ENCODE measurements at places on chromosomes 1 and 21.
A peak's percentile ranks its signal among the peaks of the same experiment; 100 is the strongest.

GRCh38 chr21:37416914-37417313, 50.3 kb downstream of the DYRK1A start:
- H3K27me3 ChIP-seq, result no peaks in the 10 kb centered on the region
- H3K27ac ChIP-seq, result no peak overlapping the region
- H3K4me3 ChIP-seq, result no peak overlapping the region
- no peak for DNase-seq
- H3K36me3 ChIP-seq, result peaks cover 16% of the 10 kb centered on the region

DNA sequence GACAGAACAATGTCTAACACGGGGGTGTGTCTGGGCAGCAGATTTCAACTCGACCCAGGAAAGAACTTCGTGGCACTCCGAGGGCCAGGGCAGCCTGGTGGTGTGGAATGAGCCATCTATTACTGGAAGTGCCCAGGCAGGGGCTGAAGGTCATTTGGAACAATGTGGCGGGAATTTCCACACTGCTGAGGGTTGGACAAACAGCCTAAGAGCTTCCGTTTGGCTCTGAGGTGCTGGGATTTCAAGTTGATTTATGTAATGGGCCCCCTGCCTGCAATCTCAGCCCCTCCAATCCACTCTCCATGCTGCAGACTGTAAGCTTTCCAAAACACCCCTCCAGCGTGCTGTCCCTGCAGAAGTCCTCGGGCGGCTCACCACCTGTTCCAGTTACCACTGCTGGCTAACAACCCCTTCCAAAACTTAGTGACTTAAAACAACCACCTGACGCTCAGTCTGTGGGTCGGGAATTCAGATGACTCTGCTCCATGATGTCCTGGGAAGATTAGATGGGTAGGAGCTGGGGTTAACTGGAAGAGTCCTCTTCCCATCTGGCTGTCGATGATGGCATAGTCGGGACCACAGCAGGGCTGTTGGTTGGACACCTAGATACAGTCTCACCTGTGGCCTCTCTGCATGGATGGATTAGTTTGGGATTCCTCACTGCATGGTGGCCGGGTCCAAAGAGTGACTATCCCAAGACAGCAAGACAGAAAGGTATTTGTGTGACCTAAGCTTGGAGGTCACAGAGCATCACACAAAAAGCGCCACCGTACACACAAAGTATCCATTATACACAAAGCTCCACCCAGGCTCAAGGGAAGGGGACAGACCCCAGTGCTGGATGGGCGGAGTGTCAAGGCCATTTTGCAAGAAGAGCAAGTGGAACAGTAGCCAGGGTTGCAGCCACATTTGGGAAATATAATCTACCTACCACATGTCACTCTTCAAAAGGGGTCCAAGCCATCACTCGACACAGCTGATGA, 89.7 kb upstream of the IFFO2 start:
- H3K4me1 ChIP-seq, result no peaks in the 10 kb centered on the region
- no peak overlapping the region for H3K4me3 ChIP-seq
- no peaks in the 10 kb centered on the region for H3K27me3 ChIP-seq
- DNase-seq, result no peak
- H3K36me3 ChIP-seq, result no peaks in the 10 kb centered on the region

DNA sequence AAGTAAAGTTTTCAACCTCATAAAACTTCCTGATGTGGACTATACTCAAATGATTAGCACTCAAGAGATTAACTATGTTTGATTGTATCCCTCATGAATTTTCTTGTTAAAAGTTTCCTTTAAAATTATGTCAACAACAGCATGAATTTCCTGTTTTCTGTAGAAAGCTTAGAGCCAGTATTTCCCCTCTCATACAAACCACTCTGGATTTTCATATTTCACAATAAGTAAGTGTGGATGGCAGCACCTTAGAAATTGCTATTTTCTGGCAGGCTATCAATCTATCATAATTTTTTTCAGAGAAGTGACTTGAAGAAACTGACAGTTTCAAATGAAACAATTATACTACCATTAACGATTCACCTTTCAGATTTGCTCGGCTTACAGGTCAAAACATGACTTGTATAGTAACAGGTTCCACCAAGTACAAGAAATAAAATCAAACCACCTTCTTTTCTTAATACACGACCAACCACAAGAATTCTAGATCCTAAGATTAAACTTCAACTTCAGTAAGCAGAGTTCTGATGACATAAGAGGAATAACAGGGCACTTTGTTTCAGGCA, 20.8 kb downstream of the ELK4 start:
- H3K27ac ChIP-seq, result peak overlapping the region; percentile 7
- H3K27me3 ChIP-seq, result no peaks in the 10 kb centered on the region
- DNase-seq, result no peak
- peaks cover 8% of the 10 kb centered on the region for H3K4me1 ChIP-seq

- H3K4me1 ChIP-seq, result no peaks in the 10 kb centered on the region
- DNase-seq, result no peak
- H3K27me3 ChIP-seq, result no peaks in the 10 kb centered on the region
- H3K27ac ChIP-seq, result no peak overlapping the region
- peaks cover 14% of the 10 kb centered on the region for H3K36me3 ChIP-seq
Observed at GRCh38 chr1:243501002-243501401, 245.2 kb downstream of the SDCCAG8 start.

DNA sequence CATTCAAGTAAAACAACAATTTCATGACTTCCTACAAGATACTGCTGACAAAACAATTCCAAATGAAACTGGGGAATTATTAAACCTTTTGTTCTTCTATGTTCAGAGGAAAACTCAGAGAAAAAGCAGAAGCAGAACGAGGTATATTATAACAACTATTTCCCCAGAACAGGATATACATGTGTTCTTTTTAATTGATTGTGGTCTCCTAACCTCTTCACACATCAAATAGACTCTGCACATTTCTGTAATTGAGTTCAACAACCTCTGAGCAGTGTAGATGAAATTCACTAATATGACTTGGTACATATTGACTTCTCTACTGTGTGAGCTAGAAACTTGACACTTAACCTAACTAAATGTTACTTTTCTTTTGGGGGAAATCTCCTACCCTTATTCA, 584.2 kb downstream of the NEGR1 start:
- no peaks in the 10 kb centered on the region for H3K4me1 ChIP-seq
- no peak overlapping the region for H3K4me3 ChIP-seq
- DNase-seq, result no peak
- H3K36me3 ChIP-seq, result no peaks in the 10 kb centered on the region
- no peaks in the 10 kb centered on the region for H3K27me3 ChIP-seq

GRCh38 chr21:31041295-31042079, 3.2 kb upstream of the KRTAP19-8 start:
- H3K27me3 ChIP-seq, result no peaks in the 10 kb centered on the region
- no peak for DNase-seq
- H3K36me3 ChIP-seq, result no peaks in the 10 kb centered on the region
- H3K4me3 ChIP-seq, result no peak overlapping the region
- H3K4me1 ChIP-seq, result no peaks in the 10 kb centered on the region
- H3K27ac ChIP-seq, result no peak overlapping the region

DNA sequence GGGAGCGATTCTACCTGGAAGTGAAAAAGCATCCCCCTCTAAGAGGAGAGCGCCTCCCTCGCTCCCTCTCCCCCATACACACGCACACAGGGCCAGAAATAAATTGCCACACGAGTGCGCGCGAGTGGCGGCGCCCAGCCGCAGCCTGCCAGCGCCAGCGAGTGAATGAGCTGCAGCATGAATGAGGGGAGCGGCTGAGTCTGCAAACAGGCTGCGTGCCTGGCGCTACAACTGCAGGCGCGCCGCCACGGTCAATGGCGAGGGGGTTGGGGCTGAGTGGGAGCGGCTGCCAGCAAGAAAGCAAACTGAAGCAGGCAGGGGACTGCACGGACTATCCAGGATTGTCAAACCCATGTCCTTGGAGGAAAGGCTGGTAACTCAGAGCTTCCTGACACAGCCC, 2.2 kb downstream of the CAMK1G start:
- no peaks in the 10 kb centered on the region for H3K4me1 ChIP-seq
- H3K4me3 ChIP-seq, result no peak overlapping the region
- H3K36me3 ChIP-seq, result no peaks in the 10 kb centered on the region
- H3K27ac ChIP-seq, result no peak overlapping the region

GRCh38 chr1:200022239-200022804, 5.2 kb upstream of the NR5A2 start:
- no peaks in the 10 kb centered on the region for H3K4me1 ChIP-seq
- H3K27ac ChIP-seq, result no peak overlapping the region
- no peak for DNase-seq
- no peaks in the 10 kb centered on the region for H3K36me3 ChIP-seq
- H3K27me3 ChIP-seq, result no peaks in the 10 kb centered on the region

GRCh38 chr21:45970674-45971615, 10.6 kb upstream of the COL6A1 start:
- no peak overlapping the region for H3K4me3 ChIP-seq
- no peak overlapping the region for H3K27ac ChIP-seq

GRCh38 chr1:185568155-185569123, 165.8 kb upstream of the HMCN1 start:
- H3K36me3 ChIP-seq, result no peaks in the 10 kb centered on the region
- H3K27me3 ChIP-seq, result no peaks in the 10 kb centered on the region
- H3K4me3 ChIP-seq, result no peak overlapping the region

GRCh38 chr1:209038316-209038715, 545.2 kb upstream of the CAMK1G start:
- peaks cover 14% of the 10 kb centered on the region for H3K4me1 ChIP-seq
- peak overlapping the region; percentile 86 for H3K27ac ChIP-seq
- H3K36me3 ChIP-seq, result no peaks in the 10 kb centered on the region

GRCh38 chr1:226111098-226111882, 48.8 kb downstream of the H3-3A start:
- no peaks in the 10 kb centered on the region for H3K36me3 ChIP-seq
- H3K4me1 ChIP-seq, result no peaks in the 10 kb centered on the region
- H3K4me3 ChIP-seq, result peak overlapping the region; percentile 50

- H3K4me3 ChIP-seq, result no peak overlapping the region
- H3K36me3 ChIP-seq, result no peaks in the 10 kb centered on the region
- H3K27ac ChIP-seq, result no peak overlapping the region
- H3K4me1 ChIP-seq, result no peaks in the 10 kb centered on the region
- no peak for DNase-seq
- H3K27me3 ChIP-seq, result no peaks in the 10 kb centered on the region
Observed at GRCh38 chr1:206575165-206575893, 36.9 kb downstream of the EIF2D start.

- no peaks in the 10 kb centered on the region for H3K27me3 ChIP-seq
- no peak for DNase-seq
- no peaks in the 10 kb centered on the region for H3K36me3 ChIP-seq
- peaks cover 4% of the 10 kb centered on the region for H3K4me1 ChIP-seq
- no peak overlapping the region for H3K4me3 ChIP-seq
Observed at GRCh38 chr1:33186936-33187335, 5.1 kb upstream of the TRIM62 start.

GRCh38 chr1:236812334-236813030, 17.4 kb downstream of the MTR start:
- no peaks in the 10 kb centered on the region for H3K4me1 ChIP-seq
- DNase-seq, result no peak
- peaks cover 70% of the 10 kb centered on the region for H3K36me3 ChIP-seq
- H3K4me3 ChIP-seq, result no peak overlapping the region

DNA sequence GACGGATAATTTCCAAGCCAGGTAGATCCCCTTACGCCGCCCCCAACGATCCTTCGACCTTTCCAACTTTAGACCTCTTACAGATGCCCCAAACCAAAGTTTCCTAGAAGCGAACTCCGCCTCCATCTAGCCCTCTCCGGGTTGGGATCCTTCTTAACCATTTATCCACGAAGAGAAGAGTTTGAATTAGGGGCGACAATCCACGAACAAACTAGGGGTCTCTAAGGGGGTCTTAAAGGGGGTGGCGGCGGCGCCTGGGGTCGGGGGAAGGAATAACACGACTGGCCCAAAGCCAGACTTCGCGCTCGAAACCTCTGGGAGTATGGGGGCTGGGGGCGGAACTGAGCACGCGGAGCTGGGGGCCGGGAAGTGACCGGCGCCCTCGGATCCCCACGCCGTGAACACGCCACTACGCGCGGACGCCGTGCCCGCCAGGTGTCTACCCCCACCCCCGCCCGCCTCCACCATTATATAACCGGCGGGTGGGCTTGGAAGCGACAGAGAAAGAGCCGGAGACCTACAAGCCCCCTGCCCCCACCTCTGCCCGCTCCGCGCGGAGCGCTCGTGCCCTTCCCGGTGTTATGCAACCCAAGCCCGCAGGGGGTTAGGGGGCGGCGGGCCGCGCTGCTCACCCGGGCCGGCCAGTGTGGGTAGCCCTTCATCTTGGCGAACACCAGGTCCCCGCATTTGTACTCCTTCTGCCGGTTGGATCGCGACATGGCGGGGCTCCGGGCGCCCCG, 594 bp downstream of the HDGF start:
- peak overlapping the region; percentile 67 for H3K4me3 ChIP-seq
- peaks cover 33% of the 10 kb centered on the region for H3K4me1 ChIP-seq
- no peaks in the 10 kb centered on the region for H3K27me3 ChIP-seq
- peak overlapping the region; percentile 98 for H3K27ac ChIP-seq
- peaks cover 24% of the 10 kb centered on the region for H3K36me3 ChIP-seq
- no peak for DNase-seq

DNA sequence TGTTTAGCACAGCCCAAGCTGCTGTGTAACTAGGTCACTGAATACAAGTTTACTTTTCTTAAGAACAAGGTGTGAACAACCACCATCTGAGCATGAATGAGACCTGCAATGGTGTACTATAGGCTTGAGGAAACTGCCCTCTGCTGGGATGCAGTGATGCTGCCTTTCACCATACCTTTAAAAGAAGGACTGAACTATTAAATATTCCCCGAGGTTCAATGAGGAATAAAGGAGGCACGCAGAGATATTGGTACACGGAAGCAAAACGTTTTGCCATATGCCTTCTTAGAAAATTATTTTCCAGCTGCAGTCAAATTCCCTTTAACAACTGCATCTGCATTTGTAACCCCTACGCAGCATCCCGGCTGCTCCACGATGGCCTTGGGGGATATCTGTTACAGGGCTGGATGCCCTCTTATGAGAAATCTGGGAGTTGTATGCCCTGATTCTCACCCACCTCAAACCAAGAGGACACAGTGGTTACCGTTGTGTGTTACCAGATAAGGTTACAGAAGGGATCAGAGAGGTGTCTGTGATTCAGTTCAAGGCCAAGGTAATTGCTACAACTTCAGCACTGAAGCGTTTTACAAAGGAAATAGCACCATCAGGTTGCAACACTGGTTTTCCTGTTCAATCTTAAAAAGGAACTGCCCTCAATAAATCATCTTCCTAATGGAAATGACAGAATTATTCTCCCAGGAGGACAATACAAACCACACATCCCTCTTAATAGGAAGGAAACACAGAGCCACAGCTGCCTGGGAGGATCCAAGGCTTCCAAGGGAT, 470.5 kb downstream of the LTN1 start:
- peaks cover 17% of the 10 kb centered on the region for H3K4me1 ChIP-seq
- H3K36me3 ChIP-seq, result no peaks in the 10 kb centered on the region
- H3K27me3 ChIP-seq, result no peaks in the 10 kb centered on the region
- H3K27ac ChIP-seq, result peak overlapping the region; percentile 44
- H3K4me3 ChIP-seq, result no peak overlapping the region

GRCh38 chr1:21705303-21705980, 36.3 kb upstream of the RAP1GAP start:
- no peak overlapping the region for H3K4me3 ChIP-seq
- no peaks in the 10 kb centered on the region for H3K27me3 ChIP-seq
- no peaks in the 10 kb centered on the region for H3K4me1 ChIP-seq
- no peak for DNase-seq
- no peak overlapping the region for H3K27ac ChIP-seq
- H3K36me3 ChIP-seq, result peaks cover 91% of the 10 kb centered on the region

GRCh38 chr1:219990782-219991510, 55.4 kb downstream of the EPRS1 start:
- H3K36me3 ChIP-seq, result peaks cover 33% of the 10 kb centered on the region
- H3K27ac ChIP-seq, result no peak overlapping the region
- no peak overlapping the region for H3K4me3 ChIP-seq
- no peak for DNase-seq

- H3K27me3 ChIP-seq, result peaks cover 7% of the 10 kb centered on the region
- no peaks in the 10 kb centered on the region for H3K36me3 ChIP-seq
- no peak overlapping the region for H3K27ac ChIP-seq
- no peaks in the 10 kb centered on the region for H3K4me1 ChIP-seq
Observed at GRCh38 chr1:175481126-175482070, 262.0 kb downstream of the TNR start.
